ENCODE measurements at places on chromosomes 1 and 21.

GRCh38 chr21:40792691-40793456 lies 54.1 kb downstream of the DSCAM start:
- no peak for DNase-seq

DNA sequence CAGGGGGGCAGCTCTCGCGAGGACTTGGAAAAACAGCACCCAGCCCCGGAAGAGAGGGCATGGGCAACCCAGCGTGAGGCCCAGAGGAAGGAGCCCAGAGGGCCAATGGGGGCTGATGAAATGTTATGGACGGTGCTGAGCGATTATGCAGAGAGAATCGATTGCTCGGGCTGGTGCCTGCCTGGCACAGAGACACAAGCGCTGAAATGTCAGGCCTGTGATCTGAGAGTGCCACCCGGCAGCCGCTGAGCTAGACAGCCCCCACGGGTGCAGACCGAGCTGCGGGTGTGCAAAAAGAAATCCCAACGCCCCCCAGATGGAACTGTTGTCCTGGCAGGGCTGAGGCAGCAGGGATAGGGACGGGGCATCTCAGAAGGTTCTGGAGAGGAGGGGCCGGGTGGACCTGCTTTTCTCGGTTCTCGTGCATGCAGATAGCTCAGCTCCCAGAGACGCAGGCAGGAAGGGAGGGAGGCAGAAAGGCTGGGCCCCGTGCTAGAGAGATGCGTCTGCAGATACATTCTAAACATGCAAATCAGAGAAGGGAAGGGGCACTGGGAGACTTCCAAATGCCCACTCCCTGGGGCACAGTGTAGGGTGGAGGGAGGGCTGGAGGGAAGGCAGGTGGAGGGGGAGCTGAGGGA lies 41.5 kb downstream of the TAS1R2 start:
- DNase-seq, result no peak

DNA sequence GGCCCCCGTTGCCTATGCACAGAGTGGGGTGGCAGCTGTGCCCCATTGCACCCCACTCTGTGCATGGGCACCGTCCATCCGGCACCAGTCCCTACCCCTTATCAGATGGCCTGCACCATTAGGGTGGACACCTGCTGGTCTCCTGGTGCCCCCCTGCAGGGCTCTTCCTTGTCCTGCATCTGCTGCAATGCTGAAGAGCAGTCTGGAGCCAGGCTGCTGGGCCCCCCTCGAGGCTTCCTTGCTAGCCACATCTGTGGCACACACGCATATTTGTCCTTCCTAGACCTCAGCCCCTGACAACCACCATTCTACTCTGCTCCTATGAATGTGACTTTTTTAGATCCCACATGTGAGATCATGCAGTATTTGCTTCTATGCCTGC lies 56.4 kb downstream of the COL18A1 start:
- no peak for DNase-seq

DNA sequence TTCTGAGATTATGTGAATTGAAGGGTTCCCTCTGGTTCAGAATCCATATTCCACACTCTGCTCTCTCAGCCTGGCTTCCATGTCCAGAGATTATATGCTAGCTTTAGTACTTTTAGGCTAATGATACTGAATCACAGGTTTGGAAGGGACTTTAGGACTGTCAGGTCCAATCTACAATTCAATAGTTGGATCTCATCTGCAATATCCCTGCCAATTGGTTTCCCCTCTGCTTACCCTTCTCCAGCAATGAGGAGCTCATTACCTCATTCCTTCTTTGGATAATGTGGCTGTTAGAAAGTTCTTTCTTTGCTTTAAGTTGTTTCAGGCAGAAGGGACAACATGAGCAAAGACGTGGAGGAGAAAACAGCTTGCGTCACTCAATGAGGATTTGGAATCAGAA lies 245.3 kb downstream of the PLPP3 start:
- no peak for DNase-seq

DNA sequence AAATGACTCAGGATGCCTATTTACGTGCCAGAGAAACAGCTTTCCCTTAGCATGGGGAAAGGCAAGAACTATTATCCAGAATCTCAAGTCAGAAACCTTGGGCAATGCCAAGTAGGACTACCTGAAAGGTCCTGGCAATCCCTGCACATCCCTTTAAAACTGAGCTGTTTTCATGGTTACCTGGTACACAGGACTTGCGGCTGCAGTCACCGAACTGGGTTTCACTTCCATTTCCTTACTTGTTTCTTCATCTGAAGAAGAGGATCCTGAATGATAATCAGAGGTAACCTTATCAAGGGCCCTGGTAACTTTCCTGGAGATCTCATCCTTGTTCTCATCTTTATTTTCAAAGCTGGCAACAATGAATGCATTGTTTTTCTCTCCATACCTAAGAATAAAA lies 14.3 kb downstream of the BTG3 start:
- DNase-seq, result no peak
